ENCODE measurements at places on chromosomes 7 and 10.

DNA sequence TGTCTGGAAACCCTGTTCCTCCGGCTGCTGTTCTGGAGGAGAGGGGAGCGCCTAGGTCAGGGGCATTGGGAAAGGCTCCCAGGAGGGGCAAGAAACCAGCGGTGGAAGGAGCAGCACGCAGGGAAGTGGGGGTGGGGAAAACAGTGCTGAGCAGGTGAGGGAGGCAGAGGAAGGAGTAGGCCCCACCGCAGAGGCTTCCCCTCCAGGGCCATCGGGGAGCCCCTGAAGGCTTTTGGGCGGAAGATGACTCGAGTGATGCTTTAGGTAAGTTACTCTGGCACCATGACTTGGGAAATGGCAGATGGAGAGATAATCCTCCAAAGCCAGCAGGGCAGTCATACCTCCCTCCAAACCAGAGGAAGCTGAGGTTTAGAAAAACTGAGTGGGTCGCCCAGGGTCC is 106.5 kb upstream of the ANLN start:
- H3K36me3 ChIP-seq: no peaks in the 10 kb centered on the region
- no peaks in the 10 kb centered on the region for H3K27me3 ChIP-seq
- H3K4me3 ChIP-seq: no peak overlapping the region
- H3K4me1 ChIP-seq: peaks cover 56% of the 10 kb centered on the region

DNA sequence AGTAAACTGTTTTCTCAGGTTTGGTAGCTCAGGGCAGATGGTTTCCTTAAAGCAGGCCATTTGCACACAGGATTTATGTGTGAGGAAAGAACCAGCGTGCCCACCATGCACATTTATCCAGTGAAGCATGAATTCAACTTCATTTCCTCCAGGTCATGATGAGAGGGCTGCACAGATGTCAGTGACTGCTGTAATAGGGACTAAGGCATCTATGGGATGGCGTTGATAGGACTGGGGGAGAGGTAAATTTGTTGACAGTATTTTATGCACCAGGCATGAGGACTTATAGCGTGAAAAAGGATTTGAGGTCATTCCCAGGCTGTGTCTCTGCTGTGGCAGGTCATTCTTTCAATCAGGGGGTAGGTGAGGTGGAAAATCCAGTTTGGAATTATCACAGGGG is 302.9 kb downstream of the XPNPEP1 start:
- no peaks in the 10 kb centered on the region for H3K36me3 ChIP-seq
- H3K4me3 ChIP-seq: no peak overlapping the region
- H3K27ac ChIP-seq: no peak overlapping the region
- no peak for DNase-seq
- H3K27me3 ChIP-seq: no peaks in the 10 kb centered on the region

- no peak for DNase-seq
- no peak overlapping the region for H3K4me3 ChIP-seq
- no peaks in the 10 kb centered on the region for H3K4me1 ChIP-seq
Measured at GRCh38 chr10:80861882-80862281, 324.2 kb downstream of the SH2D4B start.

GRCh38 chr7:151679881-151680612 is 160.4 kb upstream of the RHEB start:
- no peak overlapping the region for H3K4me3 ChIP-seq
- peaks cover 4% of the 10 kb centered on the region for H3K36me3 ChIP-seq
- DNase-seq: no peak
- H3K27ac ChIP-seq: peak overlapping the region; percentile 65
- peaks cover 30% of the 10 kb centered on the region for H3K4me1 ChIP-seq

DNA sequence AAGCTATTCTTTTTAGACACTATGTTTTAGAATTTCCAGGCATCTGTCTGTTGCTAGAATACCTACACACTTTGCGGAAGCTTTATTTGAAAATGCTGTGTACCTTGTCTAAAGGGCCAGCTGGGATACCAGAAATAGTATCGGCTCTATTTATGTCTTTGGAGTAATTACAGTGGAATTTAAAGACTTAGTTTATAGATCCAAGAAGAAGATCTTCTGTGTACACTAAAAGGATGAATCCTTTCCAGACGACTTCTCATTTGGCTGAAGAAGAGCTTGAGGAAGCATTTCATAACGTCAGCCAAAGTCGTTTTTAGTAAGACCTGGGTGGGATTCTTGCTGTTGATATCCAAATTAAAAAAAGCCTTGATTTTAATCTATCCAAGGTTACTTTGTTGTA is 365.9 kb downstream of the INHBA start:
- no peak overlapping the region for H3K4me3 ChIP-seq
- no peak for DNase-seq
- no peaks in the 10 kb centered on the region for H3K36me3 ChIP-seq
- peak overlapping the region; percentile 33 for H3K27ac ChIP-seq

GRCh38 chr7:139360210-139360947 is 685 bp downstream of the LUC7L2 start:
- no peaks in the 10 kb centered on the region for H3K36me3 ChIP-seq
- H3K27me3 ChIP-seq: no peaks in the 10 kb centered on the region
- DNase-seq: peak; percentile 99
- H3K4me3 ChIP-seq: peak overlapping the region; percentile 88

- no peak overlapping the region for H3K4me3 ChIP-seq
- no peaks in the 10 kb centered on the region for H3K27me3 ChIP-seq
- H3K27ac ChIP-seq: no peak overlapping the region
- H3K36me3 ChIP-seq: no peaks in the 10 kb centered on the region
Measured at GRCh38 chr10:71579668-71580067, 139.9 kb downstream of the C10orf105 start.

DNA sequence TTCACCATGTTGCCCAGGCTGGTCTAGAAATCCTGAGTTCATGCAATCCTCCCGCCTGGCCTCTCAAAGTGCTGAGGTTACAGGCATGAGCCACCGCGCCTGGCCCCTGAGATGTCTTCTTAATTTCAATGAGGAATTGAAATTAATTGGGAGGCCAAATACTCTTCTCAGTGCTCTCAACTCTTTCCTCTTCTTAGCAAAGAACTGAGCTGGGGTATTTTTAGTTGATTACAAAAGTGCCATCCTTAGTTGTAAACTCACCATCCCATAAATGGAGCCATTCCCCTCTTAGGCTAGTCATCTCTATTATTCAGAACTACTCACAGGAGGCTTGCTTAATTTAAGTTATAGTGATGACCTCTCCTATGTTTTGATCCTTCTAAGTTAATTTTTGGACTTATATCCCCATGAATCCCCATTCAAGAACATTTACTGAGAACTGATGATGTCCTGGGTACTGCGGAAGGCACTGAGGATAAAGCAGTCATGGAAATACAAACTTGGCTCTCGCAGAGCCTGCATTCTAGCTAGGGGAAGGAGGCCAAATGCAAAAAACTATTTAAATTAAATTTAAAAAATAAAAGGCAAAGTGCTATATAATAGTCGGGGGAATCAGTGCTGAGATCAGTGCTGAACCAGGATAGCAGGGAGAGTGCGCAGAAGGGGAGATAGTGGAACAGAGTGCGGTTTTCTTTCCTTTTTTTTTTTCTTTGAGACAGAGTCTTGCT is 145.3 kb downstream of the SFMBT2 start:
- no peak overlapping the region for H3K4me3 ChIP-seq
- H3K4me1 ChIP-seq: peaks cover 26% of the 10 kb centered on the region
- peak overlapping the region; percentile 72 for H3K27ac ChIP-seq
- H3K27me3 ChIP-seq: no peaks in the 10 kb centered on the region
- DNase-seq: no peak

DNA sequence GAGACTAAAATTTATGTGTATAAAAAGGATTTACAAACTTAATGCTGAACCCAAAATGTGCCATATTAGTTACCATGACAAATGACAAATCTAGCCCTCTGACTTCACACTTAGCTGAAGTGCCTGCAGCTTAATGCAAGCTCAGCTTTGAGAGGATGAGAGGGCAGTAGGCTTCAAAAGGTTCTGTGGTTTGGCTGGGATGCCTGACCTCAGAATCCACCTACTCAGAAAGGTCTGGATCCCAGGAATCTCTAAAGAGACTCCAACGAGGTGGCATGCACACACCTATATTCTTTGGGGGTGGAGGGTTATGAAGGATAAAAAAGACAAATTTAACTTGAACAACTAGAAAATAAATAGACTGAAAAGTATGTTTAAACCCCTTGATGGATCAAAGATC is 213.4 kb downstream of the TAX1BP1 start:
- H3K27ac ChIP-seq: no peak overlapping the region
- H3K36me3 ChIP-seq: no peaks in the 10 kb centered on the region
- H3K4me1 ChIP-seq: peaks cover 12% of the 10 kb centered on the region
- H3K4me3 ChIP-seq: no peak overlapping the region

DNA sequence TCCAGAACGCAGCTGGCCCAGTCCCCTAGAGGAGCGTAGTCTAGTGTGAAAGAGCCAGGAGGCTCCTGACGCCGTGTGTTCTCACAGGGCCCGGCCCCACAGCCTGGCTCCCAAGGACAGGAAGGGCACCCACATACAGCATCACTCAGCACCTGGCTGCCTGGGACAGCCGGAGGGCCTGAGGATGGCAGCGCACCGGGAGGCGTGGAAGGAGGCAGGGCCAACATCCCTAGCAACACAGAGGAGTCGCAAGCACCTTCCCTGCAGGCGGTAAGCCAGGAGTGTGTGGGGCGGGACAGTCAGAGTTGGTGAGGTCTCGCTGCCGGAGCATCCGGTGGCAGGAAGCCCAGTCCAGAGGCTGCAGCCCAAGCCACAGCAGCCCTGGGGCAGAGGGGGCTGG is 125.8 kb downstream of the MAD1L1 start:
- H3K4me3 ChIP-seq: no peak overlapping the region
- DNase-seq: no peak
- H3K4me1 ChIP-seq: peaks cover 67% of the 10 kb centered on the region
- H3K36me3 ChIP-seq: no peaks in the 10 kb centered on the region
- no peak overlapping the region for H3K27ac ChIP-seq
- H3K27me3 ChIP-seq: no peaks in the 10 kb centered on the region

- no peaks in the 10 kb centered on the region for H3K4me1 ChIP-seq
- no peaks in the 10 kb centered on the region for H3K36me3 ChIP-seq
- DNase-seq: no peak
- peaks cover 6% of the 10 kb centered on the region for H3K27me3 ChIP-seq
- no peak overlapping the region for H3K27ac ChIP-seq
Measured at GRCh38 chr7:29627631-29628030, 64.0 kb downstream of the PRR15 start.

GRCh38 chr10:79938728-79939406 is 10.0 kb downstream of the SFTPD start:
- no peaks in the 10 kb centered on the region for H3K4me1 ChIP-seq
- H3K27ac ChIP-seq: no peak overlapping the region
- no peak overlapping the region for H3K4me3 ChIP-seq
- peaks cover 5% of the 10 kb centered on the region for H3K36me3 ChIP-seq
- H3K27me3 ChIP-seq: no peaks in the 10 kb centered on the region

All from esophagus muscularis mucosa (tissue), 4 donors.